ENCODE measurements at places on chromosomes 2 and 18. TPM values are rescaled to one million over a fixed set of nuclear protein-coding genes. Genes with fewer than 3 reads are reported as not detected.

SLC5A7 gene
- polyA plus RNA-seq: 0.53 TPM

EHBP1 gene
- 13.5 TPM for polyA plus RNA-seq

MGAT4A gene
- 9.7 TPM for polyA plus RNA-seq

GRCh38 chr18:45250479-45250878 lies 364.8 kb upstream of the SLC14A2 start:
- DNase-seq: peak; percentile 38

- DNase-seq: no peak
Measured at GRCh38 chr18:6010921-6011320, 115.6 kb upstream of the TMEM200C start.

DNA sequence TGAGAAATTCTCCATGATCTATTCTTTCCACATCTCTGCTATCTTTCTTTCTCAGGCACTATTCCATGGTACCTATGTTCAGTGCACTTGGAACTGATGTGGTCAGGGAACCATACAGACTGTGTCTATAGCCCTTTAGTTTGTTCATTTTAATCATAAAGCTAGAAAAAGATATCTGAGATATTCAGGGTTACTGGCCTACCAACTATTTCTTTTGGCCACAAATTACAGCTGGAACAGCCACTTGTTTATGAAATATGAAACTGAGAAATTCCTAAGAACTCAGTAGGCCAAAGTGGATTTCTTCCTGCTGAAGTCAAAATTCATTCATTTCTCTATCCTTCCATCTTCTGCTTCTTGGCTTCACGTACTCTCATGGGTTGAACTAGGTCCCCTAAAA lies 22.8 kb upstream of the LYPD1 start:
- DNase-seq: no peak

GRCh38 chr18:59633961-59634485 lies 63.2 kb downstream of the CCBE1 start:
- no peak for DNase-seq

DNA sequence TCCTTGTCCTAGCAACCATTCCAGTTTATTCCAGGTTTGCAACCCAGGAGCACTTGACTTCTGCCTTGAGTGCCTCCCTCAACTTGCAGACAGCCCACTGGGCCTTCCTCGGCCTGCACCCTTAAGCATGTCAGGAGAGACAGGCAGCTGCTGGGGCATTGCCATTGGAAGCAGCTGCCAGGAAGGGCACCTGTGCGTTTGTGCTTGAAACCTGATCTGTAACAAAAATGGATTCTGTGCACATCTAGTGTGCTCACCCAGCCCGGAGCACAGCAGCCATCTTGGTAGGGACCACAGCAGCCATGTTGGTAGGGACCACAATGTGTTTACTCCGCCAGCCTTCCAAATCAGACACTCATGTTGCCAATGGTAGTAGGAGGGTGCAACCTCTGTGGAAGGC lies 44.3 kb upstream of the GLI2 start:
- no peak for DNase-seq

DNA sequence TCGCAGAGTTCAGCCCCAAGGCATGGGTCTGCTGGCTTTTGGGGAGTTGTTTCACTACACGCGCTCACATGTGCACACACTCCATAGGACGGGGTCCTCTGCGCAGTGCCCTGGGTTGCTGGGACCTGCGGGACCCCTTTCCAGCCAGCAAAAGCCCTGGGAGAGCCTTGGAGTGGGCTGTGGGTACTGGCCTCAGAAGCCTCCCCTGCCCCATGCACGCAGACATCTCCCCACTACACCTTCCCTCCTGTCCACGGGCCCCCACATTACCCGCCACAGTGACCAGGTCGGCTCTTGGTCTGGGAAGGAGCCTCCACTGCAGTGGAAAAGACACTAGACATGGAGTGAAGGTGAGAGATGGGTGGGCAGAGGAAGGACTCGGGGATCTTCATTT lies 48.5 kb downstream of the FAM168B start:
- DNase-seq: peak; percentile 38

GRCh38 chr2:106012001-106012590 lies 182.0 kb downstream of the UXS1 start:
- DNase-seq: no peak

DNA sequence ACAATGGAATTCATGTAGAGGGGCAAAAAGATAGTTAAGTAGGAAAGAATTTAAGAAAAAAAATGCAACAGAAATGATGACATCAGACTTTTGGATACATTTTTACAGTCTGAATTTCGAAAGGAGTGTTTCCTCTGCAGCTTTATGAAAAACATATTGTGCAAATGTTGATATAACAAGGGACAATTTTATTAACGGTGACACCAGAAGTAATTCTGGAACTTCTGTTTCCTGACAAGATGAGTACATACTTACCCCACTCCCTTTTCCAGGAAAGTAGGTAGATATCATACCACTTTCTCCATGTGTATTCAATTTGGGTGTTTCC lies 369.6 kb downstream of the FBXO15 start:
- no peak for DNase-seq
